Stimulated activated CD4-positive, alpha-beta T cell treated with anti-CD3 and anti-CD28 coated beads, Interleukin-1b, Interleukin-23, amount 100 ng/mL, for 48 hours (primary cell): ENCODE measurements at places on chromosomes 16 and 17.

DNA sequence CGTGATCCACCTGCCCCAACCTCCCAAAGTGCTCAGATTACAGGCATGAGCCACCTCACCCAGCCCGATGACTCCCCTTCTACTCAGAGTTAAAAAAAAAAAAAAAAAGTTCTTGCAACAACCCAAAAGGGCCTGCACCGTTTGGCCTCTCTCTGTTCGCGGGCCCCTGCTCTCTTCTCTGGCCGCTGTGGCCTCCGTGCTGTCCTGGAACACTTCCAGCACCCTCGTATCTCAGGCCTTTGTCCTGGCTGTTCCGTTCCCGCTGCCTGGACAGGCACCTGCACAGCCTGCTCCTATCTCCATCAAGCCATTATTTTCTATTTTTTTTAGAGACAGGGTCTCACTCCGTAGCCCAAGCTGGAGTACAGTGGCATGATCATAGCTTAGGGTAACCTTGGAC, 10.8 kb downstream of the MYO1C start:
- DNase-seq, result no peak

- no peak for DNase-seq
Measured at GRCh38 chr16:22320572-22321339, 23.5 kb downstream of the POLR3E start.

GRCh38 chr17:59827721-59828477, 64.8 kb downstream of the TUBD1 start:
- no peak for DNase-seq

GRCh38 chr17:2179615-2180295, 123.8 kb downstream of the SMG6 start:
- DNase-seq, result no peak

GRCh38 chr17:6523809-6524355, 32.5 kb downstream of the PITPNM3 start:
- DNase-seq, result no peak

GRCh38 chr16:58034774-58035173, 9.2 kb downstream of the MMP15 start:
- no peak for DNase-seq

DNA sequence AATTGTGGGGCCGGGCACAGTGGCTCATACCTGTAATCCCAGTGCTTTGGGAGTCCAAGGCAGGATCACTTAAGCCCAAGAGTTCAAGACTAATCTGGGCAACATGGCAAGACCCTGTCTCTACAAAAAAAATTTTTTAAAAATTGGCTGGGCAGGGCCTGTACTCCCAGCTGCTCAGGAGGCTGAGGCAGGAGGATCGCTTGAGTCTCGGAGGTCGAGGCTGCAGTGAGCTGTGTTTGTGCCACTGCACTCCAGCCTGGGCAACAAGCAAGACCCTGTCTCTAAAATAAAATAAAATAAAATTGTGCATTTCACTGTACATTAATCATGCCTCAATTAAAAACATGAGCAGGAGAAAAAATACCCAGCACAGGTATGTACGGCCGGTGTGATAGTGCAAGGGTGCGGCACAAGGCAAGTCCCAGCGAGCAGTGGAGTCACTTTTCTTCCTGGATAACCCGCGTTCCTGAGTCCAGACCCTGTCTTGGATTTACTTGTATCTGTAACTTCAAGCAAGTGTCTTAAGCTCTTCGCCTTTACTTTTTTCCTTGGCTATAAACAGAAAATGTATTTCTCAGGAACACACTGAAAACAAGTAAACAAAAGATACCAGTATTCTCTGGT, 11.4 kb downstream of the ZDHHC7 start:
- DNase-seq, result no peak

- DNase-seq, result no peak
Measured at GRCh38 chr17:26792486-26792885, 501.4 kb upstream of the WSB1 start.

DNA sequence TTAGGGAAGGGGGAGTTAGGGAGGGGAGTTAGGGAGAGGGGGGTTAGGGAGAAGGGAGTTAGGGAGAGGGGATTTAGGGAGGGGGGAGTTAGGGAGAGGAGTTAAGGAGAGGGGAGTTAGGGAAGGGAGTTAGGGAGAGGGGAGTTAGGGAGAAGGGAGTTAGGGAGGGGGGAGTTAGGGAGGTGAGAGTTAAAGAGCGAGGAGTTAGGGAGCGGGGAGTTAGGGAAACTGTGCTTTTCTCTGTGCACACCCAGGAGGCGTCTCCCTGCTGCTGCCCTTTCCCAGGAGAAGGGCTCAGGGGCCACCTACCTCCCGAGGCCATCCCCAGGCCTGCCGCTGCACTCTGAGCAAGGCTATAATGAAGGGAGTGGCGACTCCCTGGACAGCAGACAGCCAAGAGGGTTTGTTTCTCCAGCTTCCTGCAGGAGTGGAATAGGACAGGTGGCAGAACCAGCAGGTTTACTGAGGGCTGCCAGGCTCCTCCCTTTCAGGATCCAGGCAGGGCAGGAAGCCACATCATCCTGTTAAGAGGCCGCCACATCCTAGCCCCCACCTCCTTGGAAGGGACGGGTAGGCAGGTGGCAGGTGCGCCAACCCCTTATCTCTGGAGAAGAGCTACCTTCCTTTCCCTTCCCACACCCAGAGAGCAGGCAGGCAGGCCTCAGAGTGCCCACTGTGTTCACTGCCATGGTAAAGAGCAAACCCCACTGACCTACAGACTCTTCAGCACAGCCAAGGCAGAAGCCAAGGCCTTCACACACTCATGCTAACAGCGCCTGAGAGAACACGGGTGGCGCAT, 4.3 kb downstream of the CANT1 start:
- no peak for DNase-seq

DNA sequence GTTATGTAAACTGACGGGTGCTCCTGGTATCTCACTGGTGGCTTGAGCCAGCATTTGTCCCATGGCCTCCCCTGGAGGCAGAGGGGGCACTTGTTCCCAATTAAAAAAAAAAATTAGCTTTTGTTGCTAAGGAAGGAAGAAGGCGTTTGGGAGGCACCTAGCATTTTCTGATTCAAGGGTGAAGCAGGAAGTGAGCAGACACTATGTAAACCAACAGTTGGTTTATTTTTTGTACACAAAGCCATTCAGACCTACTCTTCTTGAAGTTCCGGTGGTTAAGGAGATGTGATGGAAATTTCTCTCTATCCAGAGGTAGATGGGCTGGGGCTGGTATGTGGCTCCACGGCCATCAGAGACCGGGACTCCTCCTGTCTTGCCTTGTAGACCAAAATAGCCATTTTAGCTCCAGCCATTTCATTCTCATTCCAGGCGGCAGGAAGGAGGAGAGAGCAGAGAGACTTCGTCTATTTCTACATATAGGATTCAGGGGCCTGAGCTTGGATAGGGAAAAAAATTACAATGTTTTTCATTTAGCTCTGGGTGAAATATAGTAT, 103.0 kb downstream of the SNX29 start:
- DNase-seq, result no peak

DNA sequence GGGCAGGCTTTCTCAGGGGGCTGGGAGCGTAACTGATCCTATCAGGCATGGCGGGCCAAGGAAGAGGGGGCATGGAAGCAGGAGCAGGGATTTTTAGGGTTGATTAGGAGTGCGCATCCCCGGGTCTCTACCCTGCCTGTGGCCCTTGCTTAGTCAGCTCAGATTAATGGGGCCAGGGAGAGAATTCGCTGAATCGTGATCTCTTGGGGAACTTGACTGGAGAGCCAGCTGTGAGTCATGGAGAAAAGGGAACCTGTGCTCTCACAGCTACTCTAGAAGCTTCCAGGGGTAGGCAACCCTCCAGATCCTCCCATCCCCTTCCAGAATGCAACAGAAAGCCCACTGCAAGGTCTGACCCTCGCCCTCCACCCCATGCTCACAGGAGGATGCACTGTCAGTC, 3.6 kb downstream of the FOXN1 start:
- DNase-seq, result no peak

DNA sequence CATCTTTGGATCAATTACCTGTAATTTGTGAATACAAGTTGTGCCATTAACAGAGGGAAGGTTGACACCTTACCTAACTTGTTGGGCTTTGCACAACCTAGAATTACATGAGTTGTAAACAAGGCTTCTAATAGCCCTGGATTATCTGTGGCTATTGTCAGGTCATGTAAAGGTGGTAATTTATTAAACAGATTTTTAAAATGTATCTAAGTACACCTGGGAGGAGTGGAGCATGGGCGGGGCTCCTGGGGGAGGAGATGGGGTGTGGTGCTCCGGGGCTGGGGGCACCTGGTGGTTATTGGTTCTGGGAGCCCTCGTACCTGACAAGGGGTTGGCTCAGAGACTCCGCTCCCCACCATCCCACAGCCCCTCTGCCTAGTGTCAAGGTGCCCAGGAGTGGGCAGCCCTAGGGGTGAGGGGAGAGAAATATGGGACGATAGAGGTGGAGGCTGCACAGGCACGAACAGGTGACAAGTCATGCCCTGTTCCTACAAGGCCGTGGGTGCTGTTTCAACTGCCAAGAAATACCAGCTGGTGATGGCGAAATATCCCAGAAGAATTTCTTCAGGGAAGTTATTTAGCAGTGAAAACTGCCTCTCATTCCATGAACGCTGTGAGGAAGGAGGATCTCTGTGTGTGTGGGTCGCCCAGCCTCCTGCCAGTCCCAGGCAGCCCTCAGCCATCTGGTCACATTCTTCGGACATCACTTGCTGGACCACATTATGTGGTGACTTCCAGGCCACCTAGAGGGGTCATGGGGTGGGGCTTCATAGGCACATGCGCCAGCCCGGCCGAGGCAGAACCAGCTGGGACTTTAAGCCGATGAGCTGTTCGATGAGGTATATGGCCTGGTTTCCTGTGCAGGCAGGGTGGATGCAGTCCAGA, 55.5 kb upstream of the IRX3 start:
- DNase-seq, result no peak

DNA sequence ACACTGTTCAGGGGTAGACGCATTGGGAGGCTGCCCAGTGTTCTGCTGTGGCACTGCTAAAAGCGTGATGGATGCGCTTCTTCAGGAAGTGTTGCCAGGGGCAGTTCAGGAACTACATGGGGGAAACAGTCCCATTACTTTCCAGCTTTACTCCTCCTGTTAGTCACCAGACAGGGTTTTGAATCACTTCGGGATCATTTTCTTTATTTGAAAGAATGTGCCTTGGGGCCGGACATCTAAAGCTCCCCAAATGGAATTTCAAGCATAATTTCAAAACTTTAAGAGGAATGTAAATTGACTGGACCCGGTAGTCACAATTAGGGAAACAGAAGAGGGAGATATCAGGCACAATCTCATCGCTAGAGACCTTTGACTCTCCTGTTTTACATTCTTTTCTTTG, 1.3 kb upstream of the KRTAP2-1 start:
- DNase-seq, result no peak

GRCh38 chr16:17106243-17106791, 364.4 kb downstream of the XYLT1 start:
- no peak for DNase-seq

DNA sequence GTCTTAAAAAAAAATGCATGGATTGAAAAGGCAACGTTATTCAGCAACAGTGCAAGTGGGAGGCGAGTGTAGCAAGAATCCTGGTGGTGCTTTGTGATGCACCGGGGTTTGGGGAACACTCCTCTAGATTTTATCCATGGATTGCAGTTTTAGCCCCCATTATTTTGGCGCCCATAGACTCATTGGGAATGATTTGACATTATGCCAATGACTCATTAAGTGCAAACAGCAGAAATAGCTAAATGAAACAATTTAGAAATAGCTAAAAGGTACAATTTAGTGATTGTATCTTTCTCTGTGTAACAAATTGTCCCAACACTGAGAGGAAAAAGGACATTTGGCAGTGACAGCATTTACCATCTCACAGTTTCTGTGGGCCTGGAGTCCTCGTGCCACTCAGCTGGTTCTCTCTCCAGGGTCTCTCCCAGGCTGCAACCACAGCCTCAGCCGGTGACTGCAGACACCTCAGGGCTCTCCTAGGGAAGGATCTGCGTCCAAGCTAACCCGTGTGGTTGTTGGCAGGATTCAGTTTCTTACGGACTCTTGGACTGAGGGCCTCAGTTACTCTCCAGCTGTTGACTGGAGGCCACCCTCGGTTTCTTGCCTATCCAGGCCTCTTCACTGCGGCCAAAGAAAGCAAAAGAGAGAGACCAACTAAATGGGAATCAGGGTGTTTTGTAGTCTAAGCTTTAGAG, 398.7 kb downstream of the SNX29 start:
- no peak for DNase-seq

GRCh38 chr17:1865252-1866037, 35.6 kb downstream of the RPA1 start:
- DNase-seq, result peak; percentile 34

GRCh38 chr17:59899099-59899498, 6.2 kb downstream of the RPS6KB1 start:
- DNase-seq, result no peak

- DNase-seq, result no peak
Measured at GRCh38 chr16:24324421-24324820, 68.3 kb downstream of the CACNG3 start.

DNA sequence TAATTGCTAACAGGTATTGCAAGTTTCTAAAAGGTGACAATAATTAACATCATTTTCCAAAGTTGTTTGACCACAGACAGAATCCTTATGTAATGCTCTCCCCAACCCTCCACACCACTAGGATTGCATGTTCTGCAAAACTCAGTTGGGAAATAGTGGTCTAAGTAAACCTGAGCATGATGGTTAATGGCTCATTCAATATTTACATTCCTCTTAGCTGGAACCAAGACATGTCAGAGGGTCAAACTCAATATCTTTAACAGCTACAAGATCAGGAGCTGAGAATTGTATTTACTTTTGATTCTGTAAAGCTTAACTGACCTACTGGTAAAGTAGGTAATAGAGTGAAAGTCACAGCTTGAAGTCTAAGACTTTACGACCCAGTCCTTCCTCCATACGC, 10.2 kb downstream of the MFSD6L start:
- DNase-seq, result no peak
